ENCODE measurements at places on chromosomes 2 and 18.
A peak's percentile ranks its signal among the peaks of the same experiment; 100 is the strongest.

GRCh38 chr2:74372674-74373073 lies 7.4 kb downstream of the DCTN1 start:
- DNase-seq: no peak

GRCh38 chr2:219245148-219245898 lies at the start of the genes GLB1L and STK16:
Gene GLB1L (minus strand): TSS chr2:219245444. CDS start chr2:219243573, 1,871 bp downstream.
Gene STK16 (plus strand): TSS chr2:219245479. CDS start chr2:219246000, 521 bp downstream.
- peak; percentile 74 for DNase-seq

DNA sequence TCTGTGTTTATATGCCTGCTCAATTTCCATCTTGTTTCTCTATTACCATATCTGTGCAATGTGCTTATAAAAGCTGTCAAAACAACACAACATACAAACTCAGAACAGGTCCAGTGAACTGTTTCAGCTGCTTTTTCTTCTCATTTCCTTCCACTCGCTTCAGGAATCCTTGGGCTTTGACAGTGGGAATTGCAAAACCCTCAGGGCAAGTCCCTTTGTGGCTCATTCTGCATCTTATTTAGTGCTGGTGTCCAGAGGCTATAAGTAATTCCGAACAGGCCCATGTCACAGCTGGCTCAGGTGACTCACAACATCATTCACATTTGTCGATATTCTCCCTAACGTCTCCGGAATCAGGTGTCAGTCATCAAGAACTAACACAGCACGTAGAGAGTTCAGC lies 309.9 kb upstream of the ZNF521 start:
- no peak for DNase-seq

- no peak for DNase-seq
Observed at GRCh38 chr18:48263914-48264902, 145.0 kb downstream of the ZBTB7C start.

DNA sequence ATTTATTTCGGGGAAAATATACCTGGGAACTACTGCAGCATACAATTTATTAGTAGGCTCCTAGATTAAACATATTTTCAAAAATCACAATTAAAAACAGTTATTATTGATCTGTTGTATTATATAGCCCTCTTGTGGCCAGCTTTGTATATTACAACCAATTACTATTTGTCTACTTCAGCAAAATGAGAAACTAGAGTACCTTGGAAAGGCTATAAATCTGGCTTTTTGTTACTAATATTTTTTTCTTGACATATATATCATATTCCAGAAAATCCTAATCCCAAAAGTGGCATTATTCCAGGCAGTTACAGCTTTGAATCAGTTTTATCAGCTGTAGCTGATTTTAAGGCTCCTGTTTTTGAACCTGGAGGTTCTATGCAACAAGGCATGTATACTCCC lies 101.2 kb downstream of the UBR3 start:
- DNase-seq: no peak

DNA sequence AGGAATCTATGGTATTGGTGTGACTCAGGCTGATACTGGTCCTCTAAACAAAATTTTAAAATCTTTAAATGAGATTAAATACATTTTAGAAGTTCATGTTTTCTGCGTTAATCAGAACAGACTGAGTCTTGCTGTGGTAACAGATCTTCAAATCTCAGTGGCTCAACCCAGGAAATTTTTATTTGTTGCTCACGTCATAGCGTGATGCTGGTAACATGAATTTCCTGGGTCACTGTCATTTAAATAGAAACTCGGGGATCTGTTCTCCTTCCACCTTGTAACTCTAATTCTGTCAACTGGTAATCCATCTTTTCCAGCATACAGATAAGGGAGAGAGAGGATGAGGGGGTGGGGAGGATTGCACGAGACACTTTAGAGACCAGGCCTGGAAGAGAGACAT lies 90.0 kb downstream of the CDC42EP3 start:
- no peak for DNase-seq

GRCh38 chr2:10378189-10378588 lies 69.9 kb downstream of the ODC1 start:
- no peak for DNase-seq

DNA sequence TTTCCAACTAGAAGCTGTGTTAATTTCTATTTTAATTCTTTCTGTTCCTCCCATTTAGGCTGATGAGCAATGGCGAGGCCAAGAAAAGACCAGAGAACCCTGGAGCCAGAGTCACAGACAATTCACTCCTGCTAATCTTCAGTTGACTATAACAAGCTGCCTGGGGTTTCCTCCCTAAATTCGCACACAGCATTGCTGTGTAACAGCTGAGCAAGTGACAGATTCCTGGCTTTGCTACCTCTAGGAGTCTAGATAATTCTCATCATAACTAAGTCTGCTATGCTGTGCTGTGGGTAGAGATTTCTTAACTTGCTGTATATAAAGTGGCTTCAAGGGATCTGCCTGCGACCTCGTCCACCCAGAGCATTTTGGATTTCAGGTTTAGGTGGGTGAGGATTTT lies 131.3 kb upstream of the REV1 start:
- DNase-seq: no peak

GRCh38 chr2:198141726-198142125 lies 337.3 kb downstream of the PLCL1 start:
- no peak for DNase-seq

- DNase-seq: no peak
Observed at GRCh38 chr2:120398996-120399888, 53.3 kb downstream of the INHBB start.

DNA sequence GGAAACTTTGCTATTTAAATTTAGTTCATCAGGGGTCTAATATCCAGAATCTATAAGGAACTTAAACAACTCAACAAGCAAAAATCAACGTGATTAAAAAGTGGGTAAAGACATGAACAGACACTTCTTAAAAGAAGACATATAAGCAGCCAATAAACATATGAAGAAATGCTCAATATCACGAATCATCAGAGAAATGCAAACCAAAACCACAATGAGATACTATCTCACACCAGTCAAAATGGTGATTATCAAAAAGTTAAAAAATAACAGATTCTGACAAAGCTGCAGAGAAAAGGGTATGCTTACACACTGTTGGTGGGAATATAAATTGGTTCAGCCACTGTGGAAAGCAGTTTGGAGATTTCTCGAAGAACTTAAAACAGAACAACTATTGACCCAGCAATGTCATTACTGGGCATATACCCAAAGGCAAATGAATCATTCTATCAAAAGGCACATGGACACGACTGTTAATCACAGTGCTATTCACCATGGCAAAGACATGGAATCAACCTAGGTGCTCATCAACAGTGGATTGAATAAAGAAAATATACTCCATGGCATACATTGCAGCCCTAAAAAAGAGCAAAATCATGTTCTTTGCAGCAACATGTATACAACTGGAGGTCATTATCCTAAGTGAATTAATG lies 189.9 kb downstream of the SLC4A10 start:
- no peak for DNase-seq

- DNase-seq: peak; percentile 10
Observed at GRCh38 chr2:10452312-10452711, 4.2 kb upstream of the ODC1 start.

DNA sequence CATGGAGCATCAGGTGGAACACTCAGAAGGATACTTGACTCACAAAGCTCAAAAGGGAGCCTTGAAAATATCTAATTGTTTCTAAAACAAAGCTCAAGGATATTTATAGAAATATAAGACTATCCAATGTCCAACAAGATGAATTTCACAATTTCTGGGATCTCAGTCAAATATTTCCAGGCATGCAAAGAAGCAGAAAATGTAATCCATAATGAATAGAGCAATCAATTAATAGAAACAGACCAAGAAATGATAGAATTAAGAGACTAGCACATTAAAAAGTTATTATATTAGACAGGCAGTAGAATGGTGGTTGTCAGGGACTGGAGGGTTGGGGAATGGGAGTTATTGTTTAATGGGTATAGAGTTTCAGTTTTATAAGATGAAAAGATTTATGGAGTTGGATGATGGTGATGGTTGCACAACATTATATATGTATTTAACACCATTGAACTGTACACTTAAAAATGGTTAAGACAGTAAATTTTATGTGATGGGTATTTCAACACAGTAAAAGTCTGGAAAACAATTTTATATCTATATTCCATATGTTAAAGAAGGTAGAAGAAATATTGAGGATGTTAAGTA lies 189.9 kb upstream of the PIEZO2 start:
- DNase-seq: no peak

DNA sequence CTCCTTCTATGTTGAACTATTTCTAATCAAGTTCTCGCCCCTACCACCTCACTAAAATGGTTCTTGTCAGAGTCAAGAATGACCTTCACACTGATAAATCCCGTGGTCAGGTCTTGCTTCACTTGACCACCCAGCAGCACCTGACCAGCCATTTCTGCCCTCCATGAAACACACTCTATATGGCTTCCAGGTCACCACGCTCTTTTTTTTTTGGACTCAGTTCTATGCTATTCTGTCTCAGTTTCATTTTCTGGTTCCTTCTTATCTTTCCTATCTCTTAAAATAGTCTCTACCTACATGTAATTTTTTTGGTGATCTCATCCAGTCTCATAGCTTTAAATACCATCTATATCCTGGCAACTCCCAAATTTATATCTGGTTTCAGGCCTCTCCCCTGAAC lies 11.4 kb downstream of the EIF2AK3 start:
- no peak for DNase-seq
